ENCODE measurements at places on chromosomes 1 and 21.

DNA sequence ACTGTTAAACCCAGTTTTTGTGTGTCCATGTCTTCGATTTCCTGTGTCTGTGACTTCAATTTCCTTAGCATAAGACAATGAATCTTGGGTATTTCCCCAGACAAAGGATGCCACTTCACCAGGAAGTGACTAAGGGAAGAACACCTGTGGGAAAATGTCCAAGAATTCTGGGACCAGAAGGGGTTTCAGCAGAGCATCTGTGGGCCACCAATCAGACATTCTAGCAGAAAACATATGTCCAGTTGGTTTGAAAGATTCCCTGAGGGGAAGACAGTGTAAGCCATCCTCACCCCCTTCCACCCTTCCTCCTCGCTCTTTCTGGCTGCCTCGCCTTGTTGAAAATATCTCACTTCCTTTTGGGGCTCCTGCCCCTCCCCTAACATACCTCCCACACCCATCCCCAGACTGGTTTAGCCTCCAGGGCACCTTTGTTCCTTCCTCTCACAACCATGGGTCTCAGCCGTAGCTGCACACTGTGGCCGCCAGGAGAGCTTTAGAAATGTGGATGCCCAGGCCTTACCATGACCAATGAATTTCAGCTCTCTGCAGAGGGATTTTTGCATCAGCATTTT is 25.5 kb upstream of the IFNAR1 start:
- DNase-seq = peak; percentile 78

DNA sequence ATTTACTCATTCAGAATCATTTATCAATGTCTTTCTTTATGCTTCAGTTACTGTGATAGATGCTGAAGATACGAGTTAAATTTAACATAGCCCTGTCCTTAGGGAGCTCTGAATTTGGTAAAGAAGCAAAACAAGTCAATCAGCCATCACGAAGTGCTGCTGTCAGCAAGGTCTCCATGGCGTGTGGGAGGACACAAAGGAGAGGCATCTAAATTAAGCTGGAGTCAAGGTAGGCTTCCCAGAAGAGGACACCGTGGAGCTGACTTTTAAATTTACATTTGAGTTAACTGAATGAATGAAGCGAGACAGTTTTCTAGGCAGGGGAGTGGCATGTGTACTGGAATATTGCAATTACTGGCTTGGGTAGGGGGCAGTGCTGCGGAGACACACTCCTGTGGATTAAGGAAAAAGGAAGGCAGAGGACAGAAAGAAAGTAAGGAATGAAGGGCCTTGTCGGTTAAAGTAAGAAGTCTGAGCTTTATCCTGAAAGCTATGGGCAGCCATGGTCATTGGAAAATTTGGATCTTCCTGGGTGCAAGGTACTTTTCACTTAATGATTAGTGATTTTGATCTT is 41.3 kb upstream of the C1orf87 start:
- no peak for DNase-seq

GRCh38 chr1:246597340-246597739 is 31.1 kb downstream of the CNST start:
- DNase-seq = peak; percentile 82

- DNase-seq = no peak
Observed at GRCh38 chr1:18927082-18927653, 24.8 kb upstream of the ALDH4A1 start.

DNA sequence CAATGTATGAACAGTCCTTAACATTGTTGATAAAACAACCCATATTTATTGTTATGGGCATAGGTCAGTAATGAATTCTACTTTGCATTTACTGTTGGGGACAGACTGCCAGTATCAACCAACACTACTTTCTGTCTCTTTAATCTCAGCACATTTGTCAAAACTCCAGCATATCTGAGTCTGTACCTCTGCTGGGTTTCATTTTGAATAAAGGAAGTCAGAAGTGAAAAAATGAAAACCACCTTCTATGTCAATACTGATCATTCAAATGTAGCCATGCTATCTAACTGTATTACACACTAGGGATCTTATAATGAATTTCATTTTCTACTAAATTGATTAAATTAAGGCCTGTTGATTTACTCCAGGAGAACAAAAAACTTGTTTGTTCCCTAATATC is 24.2 kb upstream of the CXADR start:
- DNase-seq = no peak

- DNase-seq = no peak
Observed at GRCh38 chr21:21010228-21010627, 12.0 kb downstream of the NCAM2 start.

DNA sequence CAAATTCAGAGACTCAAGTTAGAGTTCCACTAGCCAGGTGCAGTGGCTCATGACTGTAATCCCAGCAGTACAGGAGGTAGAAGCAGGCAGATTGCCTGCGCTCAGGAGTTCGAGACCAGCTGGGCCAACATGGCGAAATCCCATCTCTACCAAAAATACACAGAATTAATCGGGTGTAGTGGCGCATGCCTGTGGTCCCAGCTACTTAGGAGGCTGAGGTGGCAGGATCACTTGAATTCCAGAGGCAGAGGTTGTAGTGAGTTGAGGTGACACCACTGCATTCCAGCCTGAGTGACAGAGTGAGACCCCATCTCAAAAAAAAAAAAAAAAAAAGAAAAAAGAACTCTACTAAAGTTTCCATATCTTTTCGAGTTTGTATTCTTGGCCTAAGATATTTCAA is 36.7 kb upstream of the CHRM3 start:
- DNase-seq = no peak

DNA sequence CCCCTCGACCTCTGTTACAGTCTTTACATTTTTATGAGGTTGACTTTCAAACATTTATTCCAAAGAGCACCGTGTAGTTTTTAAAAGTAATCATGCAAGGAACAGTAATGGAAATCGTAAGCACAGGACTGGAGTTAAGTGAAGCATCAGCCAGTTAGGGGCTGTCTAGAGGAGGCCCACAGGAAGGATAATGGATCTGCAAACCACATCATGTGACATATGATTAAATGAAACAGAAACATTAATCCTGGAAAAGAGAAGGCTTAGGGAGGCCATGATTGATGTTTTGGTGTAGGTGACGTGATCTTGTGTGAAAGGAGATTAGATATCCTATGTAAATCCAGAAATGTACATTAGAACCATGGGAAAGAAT is 25.0 kb downstream of the RGS7 start:
- no peak for DNase-seq

GRCh38 chr1:226400519-226401354 is 7.2 kb downstream of the PARP1 start:
- no peak for DNase-seq

DNA sequence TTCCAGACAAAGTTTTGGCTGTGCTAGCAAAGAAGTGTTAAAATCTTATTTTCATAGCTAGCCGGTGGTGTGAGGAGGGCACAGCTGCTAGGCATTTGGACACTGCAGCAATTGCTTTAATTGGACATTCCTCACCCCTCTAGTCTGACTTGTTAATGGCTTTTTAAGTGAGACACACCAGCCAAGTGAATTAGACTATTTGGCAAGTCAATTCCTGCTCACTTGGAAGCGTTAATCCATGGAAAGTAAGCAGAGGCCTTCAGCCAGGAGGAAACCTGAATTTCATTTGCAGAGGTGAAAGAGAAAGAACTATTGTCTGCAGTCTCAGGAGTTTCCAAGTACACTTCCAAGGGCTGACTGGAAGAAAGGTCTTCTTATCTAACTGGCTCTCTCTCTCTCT is 175.7 kb downstream of the ST6GALNAC3 start:
- no peak for DNase-seq

GRCh38 chr1:20496241-20496661 is 10.2 kb upstream of the CAMK2N1 start:
- peak; percentile 100 for DNase-seq

- no peak for DNase-seq
Observed at GRCh38 chr1:211723273-211723672, 47.9 kb upstream of the NEK2 start.

DNA sequence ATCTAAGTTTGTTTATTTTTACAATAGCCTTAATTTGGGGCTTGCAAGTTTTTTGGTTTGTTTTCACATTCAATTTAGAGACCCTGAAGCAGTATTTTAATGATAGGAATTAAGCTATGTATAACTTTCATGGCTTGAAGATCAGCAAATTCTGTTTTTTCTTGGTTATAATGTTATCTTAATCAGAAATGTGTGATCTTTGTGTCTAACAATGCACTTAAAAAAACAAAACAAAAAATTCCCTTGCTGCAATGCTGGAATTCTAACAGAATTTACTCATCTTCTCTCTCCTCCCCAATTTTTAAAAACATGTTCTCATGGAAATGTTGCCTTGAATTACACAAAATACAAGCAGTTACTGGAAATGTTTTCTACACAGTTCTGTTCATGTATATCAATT is 113.1 kb downstream of the OLFML2B start:
- DNase-seq = no peak

- DNase-seq = no peak
Observed at GRCh38 chr1:117708323-117709248, 102.7 kb downstream of the TENT5C start.

GRCh38 chr1:19776287-19776686 is 23.4 kb downstream of the TMCO4 start:
- DNase-seq = no peak

GRCh38 chr1:206766251-206766856 is 4.2 kb upstream of the IL19 start:
- no peak for DNase-seq

GRCh38 chr1:208137193-208137592 is 107.0 kb downstream of the PLXNA2 start:
- DNase-seq = no peak

DNA sequence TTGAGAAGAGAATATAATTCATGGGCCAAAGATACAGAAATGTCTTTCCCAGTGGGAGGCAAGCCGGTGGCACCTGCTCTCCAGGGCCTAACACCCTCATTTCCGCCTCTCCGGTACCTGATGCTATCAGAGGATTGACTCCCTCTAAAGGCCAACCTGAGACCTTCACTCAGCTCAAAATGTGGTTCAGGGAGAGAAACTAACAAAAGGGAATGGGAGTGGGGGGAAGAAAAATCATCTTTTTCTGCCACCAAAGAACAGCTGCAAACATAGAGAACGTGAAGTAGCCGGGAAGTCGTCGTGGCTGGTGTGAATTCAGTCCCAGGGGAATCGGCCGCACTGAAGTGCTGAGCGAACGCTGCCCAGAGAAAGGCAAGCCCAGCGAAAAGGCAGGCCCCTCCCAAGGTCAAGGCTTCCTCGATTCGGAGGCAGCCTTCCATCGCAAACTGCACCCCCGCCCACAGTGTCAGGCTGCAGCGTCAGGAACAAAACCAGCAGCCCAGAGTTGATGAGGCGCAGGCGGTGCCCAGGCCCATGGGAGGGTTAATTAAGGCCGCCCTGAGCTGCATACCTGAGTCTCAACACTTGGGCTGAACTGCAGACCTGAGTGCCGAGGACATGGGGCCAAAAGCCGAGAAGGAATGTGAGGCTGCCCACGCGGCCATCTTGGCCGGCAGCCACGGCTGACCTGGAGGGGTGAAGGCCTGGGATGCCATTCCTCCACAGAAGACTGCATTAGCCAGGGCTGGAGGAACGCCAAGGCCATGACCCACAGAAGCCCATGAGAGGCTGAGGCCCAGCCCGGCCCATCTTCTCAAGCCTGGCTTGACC is 160.2 kb downstream of the PSMG1 start:
- DNase-seq = no peak

GRCh38 chr1:36305915-36306209 is 306 bp upstream of the SH3D21 start:
- DNase-seq = peak; percentile 25

DNA sequence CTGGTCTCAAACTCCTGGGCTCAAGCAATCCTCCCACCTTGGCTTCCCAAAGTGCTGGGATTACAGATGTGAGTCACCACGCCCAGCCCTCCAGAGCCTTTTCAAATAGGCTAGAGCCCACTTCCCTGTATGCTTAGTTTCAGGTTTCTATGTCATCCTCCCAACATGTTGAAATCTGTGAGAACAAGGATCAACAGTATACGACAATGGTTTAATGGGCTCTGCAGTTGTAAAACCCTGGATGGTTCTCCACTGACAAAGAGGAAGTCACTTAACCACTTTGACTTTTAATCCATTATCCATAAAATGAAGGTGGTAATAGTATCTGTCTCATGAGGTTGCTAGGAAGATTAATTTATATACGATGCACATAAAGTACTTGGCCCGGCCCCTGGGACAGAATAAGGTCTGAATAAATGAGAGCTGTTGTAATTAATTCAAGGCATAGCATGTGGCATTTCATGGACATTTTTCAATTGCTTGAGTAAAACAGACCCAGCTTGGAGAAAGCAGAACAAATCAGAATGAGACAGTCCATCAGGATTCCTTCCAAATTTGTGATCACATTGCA is 113.9 kb upstream of the ZNF648 start:
- peak; percentile 92 for DNase-seq

DNA sequence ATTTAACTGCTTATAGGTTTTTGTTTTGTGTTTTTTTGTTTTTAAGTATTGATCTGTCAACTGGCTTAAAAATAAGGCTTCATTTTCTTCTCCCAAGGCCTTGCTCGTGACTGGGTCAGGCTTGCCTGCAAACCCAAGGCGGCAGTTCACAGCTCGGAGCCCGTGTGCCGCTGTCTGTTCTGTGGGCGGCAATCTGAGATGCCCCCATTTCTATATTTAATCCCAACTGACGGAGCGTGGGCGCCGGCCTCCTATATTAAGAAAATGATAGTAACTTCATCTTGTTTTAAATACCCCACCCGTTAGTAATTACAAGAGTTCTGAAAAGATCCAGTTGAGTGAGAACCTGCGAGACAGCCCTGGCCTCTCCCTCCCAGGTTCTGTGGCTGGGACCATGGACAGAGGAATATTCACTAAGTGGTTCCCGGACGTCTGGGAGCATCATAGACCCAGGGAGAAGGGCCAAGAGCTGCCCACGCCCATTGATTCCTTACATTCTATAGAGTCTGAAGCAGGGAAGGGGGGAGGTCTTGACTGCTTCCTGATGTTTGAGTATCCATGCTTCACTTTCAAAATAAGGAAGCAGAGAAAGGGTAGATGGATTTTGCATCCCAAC is 42.6 kb upstream of the GPR153 start:
- DNase-seq = no peak

DNA sequence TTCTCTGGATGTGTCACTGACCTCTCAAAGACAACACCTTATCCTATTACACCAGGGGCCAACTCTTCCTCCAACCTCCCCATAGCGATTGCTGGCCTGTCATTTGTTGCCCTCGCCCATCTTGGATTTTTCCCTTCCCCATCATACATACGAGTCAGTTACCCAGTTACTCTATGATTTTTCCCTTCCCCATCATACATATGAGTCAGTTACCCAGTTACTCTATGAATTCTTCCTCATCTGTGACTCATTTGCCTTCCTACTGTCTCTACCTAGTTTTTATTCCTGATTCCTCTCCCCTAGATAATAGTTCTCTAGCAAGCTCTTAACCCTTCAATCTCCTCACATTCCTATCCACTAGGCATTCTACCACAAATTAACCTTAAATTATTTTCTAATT is 178.8 kb downstream of the NR5A2 start:
- peak; percentile 89 for DNase-seq

All from foreskin keratinocyte (primary cell).